ENCODE measurements at places on chromosomes 12 and 14.

DNA sequence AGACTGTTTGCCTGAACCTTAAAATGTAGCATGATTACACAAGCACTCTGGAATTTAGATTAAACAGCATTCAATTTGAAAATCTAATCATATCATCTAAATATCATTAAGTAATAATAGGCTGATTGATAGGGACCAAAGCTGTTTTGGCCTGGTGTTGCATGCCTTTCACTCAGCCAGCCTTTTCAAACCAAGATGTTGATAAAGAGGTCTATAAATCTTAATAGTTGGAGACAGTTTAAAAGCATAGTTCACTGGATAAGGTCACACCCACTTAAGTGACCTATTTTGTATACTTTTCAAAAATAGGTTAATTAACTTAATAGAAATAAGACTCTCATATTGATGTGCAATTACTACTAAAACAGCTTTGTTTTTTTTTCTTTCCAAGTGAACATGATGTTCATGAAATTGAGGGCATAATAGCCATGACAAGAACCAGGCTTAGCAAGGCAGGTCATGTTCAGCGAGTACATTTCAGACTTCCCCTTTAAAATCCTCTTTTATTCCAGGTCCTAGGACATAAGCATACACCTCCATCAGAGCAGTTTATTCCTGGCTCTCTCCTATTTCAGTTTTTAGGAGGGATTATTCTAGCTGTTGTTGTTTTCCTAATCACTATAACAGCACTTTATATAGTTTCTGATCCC is 349.0 kb downstream of the RAD51B start:
- no peak for DNase-seq

DNA sequence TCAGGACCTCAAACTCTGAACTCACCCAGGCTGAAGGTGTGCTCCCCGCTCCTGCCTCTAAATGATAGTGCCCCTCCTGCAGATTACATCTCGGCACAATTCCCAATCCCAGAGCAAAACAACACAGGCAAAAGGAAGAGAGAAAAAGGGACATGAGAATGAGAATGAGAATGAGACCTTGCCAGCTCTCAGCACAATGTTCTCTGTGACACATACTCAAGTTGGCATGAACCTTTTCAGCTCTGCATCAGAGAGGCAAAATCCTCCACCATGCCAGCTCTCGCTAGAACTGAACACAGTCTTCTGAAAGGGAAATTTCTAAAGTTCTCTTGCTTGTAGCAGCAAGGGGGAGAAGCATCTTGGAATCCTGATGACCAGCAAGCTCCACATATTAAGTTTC is 84.6 kb downstream of the KSR2 start:
- no peak for DNase-seq

GRCh38 chr12:67531501-67531900 is 117.0 kb upstream of the DYRK2 start:
- DNase-seq, result no peak

GRCh38 chr12:124174451-124175348 is 120.2 kb upstream of the RFLNA start:
- no peak for DNase-seq

DNA sequence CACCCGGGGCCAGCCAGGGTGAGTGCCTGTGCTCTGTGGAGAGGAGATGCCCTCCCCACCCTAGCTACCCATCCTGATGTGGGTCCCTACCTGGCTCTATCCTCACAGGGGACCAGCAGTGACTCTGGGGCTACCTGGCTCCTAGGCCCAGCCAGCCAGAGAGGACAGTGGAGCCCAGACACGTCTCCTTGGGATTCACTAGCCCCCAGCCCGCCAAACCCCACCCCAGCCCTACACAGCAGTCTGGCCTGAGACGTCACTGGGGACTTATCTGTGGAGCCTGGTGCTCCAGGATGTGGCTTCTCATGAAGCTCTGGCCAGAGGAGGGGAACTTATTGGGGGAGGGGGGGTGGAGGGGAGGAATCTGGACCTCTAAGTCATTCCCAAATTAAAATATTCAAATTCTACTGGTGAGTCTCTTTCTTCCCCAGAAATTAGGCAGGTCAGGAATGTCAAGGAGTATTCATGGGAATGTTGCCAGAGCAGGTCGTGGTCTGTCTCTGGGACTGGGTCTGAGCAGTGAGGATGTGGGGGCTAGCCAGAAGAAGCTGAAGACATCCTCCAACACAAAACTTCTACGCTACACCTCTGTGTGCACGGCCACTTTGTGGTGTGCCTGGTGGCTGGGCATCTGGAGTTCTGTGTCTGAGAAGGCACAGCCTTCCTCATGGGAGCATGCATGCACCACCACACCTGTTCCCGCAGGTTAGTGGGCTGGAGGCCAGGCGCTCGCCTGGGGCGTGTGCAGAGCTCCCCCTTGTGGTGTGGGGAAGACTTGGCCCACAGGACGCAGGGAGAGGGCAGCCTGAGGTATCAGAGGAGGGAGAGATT is 2.7 kb downstream of the CMTM5 start:
- no peak for DNase-seq

DNA sequence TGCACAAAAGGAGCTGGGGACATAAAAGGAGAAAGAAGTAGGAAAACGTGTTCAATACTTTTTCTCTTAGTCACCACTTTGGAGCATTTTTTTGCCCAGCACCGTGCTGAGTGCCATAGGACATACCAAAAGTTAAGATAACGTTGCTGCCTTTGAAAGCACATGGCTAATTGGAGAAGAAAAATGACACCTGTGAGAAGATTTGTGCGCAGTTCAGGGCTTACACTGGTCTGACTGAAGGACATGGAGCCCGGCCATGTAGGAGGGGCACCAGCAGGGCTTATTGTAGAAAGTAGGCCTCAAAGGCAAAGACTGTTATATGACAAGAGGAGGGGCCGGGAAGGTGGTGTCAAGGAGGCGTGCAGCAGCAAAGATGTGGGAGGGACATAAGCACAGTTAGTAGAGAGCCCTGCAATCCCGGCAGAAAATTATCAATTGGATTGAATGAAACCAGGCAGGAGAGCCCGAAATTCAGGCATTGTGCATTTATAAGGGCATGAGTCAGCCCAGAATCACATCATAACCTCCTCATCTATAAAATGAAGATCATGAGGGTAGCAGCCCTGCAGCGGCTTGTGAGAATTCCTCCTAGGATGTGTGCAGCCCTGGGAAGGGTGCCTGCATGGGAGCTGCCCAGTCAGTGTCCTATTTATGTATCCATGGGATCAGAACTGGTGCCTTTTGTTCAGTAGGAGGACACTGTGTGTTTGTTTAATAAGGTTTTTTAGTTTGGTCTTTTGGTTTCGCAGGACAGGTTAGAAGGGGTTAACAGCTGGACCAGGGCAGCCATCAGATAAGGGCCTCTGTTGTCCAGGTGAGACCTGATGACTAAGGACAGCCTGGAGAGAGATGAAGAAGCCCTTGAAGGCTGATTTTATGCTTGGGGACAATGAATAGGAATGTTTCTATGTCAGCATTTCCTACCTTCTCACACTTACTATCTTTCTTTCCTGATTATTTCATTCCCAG is 122.4 kb downstream of the GPR135 start:
- DNase-seq, result no peak

GRCh38 chr14:38755036-38755435 is 348.0 kb downstream of the SEC23A start:
- no peak for DNase-seq

GRCh38 chr14:39034481-39035296 is 68.3 kb downstream of the SEC23A start:
- DNase-seq, result peak; percentile 56

DNA sequence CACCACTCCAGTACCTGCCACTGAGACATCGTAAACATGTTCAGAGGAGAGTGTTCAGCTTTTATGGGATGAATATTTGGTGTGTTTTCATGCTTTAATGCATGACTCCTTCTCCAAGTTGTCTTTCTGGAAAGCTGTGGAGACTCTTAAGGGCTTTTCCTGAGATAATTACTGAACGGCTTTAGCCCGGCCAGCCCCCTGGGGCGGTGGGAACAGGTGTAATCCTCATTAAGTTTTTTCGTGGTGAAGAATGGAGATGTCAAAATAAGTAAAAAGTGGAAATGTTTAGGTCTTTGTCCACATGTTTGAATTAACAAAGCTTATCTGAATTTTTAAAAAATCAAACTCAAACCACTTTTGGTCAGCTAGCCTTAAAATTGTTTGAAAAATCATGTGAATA is 1.5 kb downstream of the SYNE2 start:
- no peak for DNase-seq
